ENCODE measurements at places on chromosomes 1 and 21.

- DNase-seq = no peak
Observed at GRCh38 chr1:186620566-186621350, 59.5 kb downstream of the PTGS2 start.

- no peak for DNase-seq
Observed at GRCh38 chr1:89735479-89735878, 85.4 kb upstream of the LRRC8D start.

- DNase-seq = no peak
Observed at GRCh38 chr1:28329395-28330153, 734 bp downstream of the MED18 start.

DNA sequence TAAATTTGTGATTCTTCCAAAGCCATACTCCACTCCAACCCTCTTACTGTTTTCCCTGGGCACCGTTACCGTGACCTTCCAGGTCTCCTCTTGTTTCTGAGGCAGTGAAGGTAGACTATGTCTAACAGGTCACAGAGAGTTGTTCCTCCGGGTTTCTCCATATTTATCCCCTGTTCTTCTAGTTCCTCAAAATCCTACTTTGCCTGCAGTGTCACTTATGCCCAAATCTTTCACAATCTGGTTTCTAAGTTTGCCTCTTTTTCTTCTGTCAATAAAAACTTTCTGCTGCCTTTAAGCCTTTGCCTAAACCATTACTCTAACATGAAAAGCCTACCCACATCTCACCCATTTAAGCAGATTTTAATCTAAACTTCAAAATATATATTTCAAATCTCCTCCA is 87.7 kb downstream of the C4BPA start:
- DNase-seq = no peak

DNA sequence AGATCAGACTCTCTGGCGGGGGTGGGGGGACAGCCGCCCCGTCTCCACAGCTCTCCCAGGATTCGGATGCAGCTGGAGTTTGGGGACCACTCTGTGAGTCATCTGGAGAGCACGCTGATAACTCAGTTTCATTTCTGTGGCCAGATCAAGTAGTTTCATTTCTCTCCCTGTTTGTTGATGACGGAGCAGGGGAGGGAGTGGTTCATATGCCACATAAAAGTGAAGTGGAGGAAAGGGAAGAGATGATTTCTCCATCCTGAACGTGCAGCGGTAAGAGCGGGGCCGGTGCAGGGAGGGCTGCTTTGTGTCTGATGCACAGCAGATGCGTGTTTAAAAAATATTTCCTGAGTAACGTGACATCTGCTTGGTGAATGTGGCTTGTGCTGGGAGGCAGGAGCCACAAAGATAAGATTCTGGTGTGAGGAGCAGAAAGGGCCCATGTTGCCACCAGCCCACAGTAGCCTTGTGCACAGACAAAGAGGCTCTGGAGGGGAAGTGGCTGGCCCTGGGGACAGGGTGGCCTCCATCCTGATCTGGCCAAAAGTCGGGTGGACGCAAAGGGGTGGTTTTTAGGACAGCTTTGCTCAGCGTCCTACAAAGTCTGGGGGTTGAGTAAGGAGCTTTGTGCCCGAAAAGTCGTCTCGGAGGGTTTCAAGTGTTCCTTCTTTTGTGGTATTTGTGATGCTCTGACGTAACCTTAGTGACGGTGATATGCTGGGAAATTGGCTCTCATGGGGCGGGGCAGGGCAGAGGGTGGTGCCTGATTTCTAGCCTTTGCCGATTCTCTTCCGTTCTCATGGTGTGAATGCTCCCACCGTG is at the start of gene MX2:
Gene MX2 (plus strand): TSS at position 242 of the 819 bp plus-strand sequence. CDS start 14,880 bp downstream, outside the sequence.
- DNase-seq = peak; percentile 47

- no peak for DNase-seq
Observed at GRCh38 chr1:167083066-167083665, 7.0 kb downstream of the GPA33 start.

DNA sequence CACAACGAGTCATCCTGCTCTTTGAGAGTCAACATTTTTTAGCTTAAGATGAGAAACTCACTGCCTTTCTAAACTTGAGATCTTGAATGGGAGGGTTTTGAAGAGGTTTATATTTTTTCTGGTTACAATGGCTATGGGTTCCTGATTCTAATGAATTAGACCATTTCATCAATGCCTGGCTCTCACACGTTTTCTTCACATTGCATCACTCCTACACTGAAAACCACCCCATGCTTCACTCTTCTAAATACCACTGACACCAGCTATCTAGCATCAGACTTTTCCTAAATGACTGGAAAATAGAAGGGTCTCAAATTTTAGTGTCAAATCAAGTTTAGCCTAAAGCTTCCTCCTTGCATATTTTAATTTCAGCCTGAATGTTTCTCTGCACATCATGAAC is 606.1 kb upstream of the USP24 start:
- DNase-seq = no peak

DNA sequence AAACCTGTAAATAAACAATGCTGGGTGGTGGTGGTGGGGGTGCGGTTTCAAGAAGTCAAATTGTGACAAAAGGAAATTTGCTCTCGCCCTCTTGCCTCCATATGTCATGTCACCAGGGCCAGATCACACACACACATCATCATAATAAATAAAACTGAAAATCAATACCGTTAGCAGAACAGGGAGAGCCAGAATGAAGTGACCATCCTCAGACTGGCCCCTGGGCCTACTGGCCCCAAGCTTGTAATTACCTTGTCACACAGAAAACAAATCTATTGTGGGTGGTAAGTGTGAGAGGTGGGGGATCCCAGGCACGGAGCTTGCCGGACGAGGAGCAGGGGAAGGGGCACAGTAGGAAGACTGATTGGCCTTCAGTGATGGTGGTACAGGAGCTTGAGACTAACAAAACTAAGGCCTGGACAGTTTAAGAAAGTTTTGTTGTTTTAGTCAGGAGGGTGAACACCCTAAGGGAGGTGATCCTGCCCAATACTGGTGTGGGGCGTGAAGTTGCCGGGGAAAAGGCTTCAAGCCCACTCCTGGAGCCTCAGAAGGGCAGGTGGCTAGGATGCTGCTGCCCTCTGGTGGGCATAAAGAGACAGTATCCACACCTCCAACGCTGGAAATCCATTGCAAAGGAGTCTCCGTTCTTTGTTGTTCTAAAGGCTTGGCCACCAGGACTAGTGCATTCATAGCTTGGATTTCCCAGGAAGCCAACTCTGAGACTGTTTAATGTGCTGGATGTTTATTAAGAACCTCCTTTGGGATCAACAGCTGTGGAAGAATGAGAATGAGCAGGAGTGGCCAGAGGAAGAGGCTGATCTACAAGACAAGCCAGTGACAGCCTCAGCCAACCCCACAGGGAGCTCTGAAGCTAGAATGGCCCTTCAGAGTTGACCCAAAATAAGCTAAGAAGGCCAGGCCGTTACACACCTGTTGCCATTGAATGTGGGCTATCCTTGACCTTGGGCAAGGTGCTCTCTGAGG is 8.1 kb upstream of the C1orf216 start:
- DNase-seq = peak; percentile 29
